Ammon's horn (tissue), 1 donor: ENCODE measurements at places on chromosomes 1 and 21.
A peak's percentile ranks its signal among the peaks of the same experiment; 100 is the strongest.

GRCh38 chr1:212477680-212478466 lies 45.2 kb downstream of the NENF start:
- DNase-seq, result no peak

DNA sequence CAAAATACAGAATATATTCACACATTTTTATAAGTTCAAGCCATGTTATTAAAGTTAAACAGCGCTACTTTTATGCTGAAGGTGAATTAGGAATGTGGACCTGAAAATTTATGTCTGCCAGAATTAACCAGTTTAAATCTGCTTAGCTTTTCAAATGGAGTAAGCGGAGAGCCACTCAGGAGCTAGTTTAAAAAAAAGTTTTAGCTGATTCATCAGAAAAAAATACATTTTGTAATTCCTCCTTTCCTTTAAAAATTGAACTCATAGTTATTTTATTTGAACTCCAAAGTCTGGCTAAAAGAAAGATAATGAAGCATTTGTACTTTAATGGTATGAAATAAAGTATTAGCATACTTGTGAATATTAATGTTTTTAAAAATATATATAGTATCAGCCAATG lies 21.2 kb downstream of the C21orf91 start:
- DNase-seq, result no peak

DNA sequence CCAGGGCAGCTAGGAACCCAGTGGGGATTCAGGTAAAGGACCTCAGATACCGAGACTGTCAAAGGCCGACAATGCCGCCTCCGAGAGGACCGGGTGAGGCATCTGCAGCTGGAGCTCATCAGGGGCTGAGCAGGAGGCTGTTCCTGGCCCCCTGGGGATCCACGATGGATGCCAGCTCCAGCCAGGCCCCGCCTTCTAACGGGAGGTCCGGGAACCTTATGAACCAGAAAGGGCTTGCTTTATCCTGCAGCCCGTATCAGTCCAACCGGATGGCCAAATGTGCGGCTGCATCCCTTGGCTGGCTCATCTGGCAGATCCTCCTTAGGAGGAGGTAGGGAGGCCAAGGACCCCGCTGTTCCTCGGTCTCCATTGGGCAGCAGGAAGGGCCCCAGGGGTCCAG lies 32.0 kb downstream of the SLC45A1 start:
- DNase-seq, result no peak

- DNase-seq, result no peak
Observed at GRCh38 chr1:103527331-103527730, 1.8 kb downstream of the RNPC3 start.

GRCh38 chr21:42056996-42057689 lies 14.0 kb upstream of the UMODL1 start:
- no peak for DNase-seq

DNA sequence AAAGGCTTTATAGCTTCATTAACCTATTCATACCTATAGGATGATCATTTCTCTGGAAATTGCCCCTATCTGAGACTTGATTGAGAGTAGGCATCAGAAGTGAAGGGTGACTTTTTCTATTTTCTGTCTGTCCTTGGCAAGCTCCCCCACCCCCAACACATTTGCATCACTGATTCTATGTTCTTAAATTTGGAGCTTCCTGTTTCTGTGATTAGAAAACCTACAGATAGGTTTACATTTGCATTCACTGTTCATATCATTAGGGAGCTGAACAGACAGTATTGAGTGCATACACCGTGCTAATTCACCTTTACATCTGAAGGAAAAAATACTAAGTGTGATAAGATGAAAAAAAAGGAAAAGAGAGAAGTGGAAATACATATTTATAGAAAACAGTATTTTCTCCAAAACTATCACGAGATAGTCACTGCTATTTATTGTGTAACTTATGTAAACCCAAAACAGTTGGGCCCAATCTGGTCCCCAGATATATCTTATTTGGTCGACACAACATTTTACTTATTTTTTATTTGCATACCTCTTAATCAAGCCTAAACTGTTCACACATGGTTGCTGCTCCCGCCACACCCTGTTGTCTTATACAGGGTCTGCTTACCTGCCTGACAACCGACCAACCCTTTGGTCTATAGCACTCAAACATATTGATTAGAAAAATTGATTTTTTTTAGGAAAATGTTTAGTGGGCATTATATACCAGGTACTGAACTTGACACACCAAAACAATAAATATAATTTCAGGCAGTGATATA lies 218.8 kb downstream of the NTNG1 start:
- no peak for DNase-seq

GRCh38 chr1:23436520-23437354 lies 12.2 kb upstream of the TCEA3 start:
- no peak for DNase-seq

DNA sequence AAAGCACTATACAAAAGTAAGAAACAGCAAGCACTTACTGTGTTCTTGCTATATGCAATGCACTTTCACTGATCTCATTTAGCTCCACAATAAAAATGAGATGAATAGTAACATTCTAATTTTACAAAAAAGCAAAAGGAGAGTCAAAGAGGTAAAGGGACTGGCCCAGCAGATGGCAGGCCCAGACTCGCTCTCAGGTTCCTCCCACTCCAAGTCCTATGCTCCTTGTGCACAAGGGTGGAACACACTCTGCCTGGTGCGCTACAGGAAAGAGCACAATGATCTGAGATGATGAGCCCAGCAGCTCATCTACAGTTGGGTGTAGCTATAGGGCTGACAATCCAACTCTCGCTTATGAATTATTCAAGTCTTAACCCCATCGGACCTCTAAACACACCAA lies 94.1 kb upstream of the LYST start:
- DNase-seq, result no peak

- no peak for DNase-seq
Observed at GRCh38 chr21:43355266-43355924, 71.5 kb downstream of the SIK1 start.

GRCh38 chr1:150976401-150976821 lies 1.8 kb upstream of the CERS2 start:
- DNase-seq, result no peak

- DNase-seq, result no peak
Observed at GRCh38 chr1:32763221-32763620, 53.9 kb downstream of the YARS1 start.

DNA sequence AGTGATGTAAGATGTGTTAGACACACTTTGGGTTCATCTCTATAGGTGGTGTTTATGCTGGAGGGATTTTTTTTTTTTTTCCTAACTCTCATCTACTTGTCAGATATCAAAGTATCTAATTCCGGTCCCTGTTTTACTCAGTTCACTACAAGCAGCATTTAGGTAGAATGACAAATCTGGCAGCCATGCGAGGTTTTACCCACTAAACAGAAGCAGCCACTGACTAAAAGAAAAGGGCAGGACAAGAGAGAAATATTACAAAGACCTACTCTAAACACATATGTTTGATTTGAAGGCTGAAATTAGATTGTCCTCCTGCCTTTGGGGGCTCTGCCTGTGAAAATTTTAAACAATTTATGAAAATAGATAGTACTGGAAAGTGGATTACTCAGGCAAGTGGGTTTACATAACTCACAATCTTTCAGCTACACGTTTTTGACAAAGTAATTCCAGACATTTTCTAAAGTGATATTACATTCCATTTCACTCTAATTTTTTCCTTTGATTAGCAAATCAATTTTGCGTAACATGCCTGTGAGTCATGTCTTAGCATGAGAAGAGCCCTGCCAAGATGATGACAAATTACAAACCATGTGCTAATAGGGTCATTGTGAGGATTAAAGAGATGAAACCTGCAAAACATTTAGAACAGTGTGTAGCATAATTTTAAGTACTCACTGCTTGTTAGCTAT lies 172.6 kb downstream of the PLA2G4A start:
- peak; percentile 15 for DNase-seq

- no peak for DNase-seq
Observed at GRCh38 chr1:246262281-246262680, 244.8 kb downstream of the SMYD3 start.

GRCh38 chr1:31327381-31327780 lies 30.5 kb downstream of the ZCCHC17 start:
- DNase-seq, result no peak

DNA sequence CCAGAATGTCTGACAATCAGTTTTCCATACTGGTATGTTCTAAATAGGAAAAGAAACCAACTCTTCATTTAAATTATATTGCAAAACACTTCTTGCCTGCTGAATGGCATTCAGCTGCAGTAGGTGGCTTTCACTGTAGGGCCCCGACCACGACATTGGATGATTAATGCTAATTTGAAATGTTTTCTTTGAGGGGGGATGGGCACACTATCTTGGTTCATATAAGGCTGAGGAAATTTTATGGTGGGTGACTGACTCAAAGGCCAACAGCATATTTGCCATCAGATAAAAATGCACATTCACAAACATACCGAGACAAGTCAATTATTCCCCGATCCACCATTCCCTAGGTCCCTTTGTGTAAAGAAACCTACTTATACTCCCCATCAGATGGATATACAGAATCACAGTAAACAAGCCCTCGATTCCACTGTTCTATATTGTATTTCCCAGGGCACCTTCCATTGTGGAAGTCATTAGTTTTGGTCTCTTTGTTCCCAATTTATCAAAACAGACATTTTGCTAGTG lies 464.2 kb upstream of the DAB1 start:
- no peak for DNase-seq

- no peak for DNase-seq
Observed at GRCh38 chr1:23915466-23915865, 2.3 kb upstream of the CNR2 start.

GRCh38 chr1:170599033-170599432 lies 64.9 kb upstream of the PRRX1 start:
- no peak for DNase-seq

DNA sequence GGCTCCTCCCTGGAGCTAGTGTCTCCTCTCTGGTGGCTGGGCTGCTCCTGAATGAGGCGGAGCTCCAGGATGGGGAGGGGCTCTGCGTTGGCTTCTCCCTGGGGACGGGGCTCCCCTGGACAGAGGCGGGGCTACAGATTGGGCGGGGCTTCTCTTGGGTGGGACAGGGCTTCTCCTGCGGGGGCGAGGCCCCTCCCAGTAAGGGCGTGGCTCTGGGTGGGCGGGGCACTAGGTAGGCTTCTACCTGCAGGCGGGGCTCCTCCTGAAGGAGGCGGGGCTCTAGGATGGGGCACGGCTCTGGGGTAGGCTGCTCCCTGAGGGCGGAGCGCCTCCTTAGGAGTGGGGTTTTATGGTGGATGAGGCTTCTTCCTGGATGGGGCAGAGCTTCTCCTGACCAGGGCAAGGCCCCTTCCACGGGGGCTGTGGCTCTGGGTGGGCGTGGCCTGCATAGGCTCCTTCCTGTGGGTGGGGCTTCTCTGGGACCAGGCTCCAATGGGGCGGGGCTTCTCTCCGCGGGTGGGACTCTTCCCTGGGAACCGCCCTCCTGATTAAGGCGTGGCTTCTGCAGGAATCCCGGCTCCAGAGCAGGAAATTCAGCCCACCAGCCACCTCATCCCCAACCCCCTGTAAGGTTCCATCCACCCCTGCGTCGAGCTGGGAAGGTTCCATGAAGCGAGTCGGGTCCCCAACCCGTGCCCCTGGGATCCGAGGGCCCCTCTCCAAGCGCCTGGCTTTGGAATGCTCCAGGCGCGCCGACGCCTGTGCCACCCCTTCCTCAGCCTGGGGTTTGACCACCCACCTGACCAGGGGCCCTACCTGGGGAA lies 22.7 kb upstream of the ARF1 start:
- no peak for DNase-seq

- no peak for DNase-seq
Observed at GRCh38 chr1:233972951-233973635, 68.6 kb downstream of the SLC35F3 start.

- DNase-seq, result peak; percentile 87
Observed at GRCh38 chr1:32400876-32401631, 6.8 kb upstream of the BSDC1 start.

DNA sequence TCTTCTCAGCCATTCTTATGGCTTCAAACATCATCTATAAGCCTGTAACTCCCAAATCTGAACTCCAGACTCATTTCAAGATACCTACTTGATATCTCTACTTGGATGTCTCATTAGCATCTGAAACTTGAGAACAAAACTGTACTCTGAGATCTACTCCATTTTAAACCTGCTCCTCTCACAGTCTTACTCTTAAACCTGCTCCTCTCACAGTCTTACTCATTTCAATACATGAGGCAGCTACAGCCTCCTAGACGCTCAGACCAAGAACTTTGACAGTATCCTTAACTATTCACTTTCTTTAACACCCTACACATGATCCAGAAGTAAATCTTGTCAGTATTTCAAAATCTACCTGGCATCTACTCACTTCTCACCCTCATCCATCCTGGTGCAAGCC lies 54.3 kb downstream of the NBPF6 start:
- DNase-seq, result no peak

GRCh38 chr21:45478115-45478801 lies 64.0 kb downstream of the SLC19A1 start:
- peak; percentile 84 for DNase-seq

DNA sequence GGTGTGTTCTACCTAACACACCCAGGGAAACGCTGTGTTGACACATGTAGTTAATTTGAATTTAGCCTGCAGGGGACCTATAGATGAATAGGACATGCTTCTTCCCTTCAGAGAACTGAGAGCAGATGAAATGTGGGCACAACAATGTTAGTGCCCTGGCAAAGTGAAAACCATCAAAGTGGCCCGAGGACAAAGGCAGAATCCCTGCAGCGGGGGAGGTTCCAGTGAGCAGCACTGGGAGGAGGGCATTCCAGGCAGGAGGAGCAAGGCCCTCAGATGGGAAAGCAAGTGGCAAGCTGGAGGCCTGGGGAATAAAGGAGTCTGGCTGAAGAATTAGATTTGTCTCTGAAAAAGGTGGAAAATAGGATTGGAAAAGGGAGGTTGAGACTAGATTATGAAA lies 37.2 kb downstream of the C1orf94 start:
- no peak for DNase-seq

GRCh38 chr1:184919892-184920291 lies 54.4 kb downstream of the NIBAN1 start:
- DNase-seq, result no peak

DNA sequence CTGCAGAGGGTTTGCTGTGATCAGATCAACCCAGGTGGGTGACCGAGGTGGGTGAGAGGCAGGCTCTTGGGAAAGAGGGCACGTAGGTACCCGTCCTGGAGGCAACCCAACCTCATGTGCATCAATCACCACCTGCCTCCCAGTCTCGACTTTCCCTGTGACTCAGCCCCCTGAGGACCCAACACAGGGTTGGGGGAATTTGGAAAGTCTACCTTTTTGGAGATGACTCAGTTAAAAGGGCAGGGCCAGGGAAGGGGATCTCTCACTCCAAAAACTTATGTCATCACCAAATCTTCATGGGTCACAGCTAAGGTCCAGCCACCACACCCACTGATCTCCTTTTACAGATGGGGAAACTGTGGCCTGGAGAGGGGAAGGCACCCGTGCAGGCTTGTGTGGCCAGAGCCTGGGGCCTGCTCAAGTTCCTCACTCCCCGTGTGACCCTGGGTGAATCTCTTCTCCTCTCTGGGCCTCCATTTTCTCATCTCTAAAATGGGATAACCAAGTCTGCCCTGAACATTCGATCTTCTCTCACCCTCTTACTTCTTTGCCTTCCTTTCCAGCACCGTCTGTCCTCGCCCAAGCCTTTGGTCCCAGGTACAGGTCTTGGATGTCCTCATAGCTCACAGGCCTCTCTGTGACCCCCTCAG lies 34.6 kb upstream of the WNT4 start:
- no peak for DNase-seq
